ENCODE measurements at places on chromosomes 7 and 10.

DNA sequence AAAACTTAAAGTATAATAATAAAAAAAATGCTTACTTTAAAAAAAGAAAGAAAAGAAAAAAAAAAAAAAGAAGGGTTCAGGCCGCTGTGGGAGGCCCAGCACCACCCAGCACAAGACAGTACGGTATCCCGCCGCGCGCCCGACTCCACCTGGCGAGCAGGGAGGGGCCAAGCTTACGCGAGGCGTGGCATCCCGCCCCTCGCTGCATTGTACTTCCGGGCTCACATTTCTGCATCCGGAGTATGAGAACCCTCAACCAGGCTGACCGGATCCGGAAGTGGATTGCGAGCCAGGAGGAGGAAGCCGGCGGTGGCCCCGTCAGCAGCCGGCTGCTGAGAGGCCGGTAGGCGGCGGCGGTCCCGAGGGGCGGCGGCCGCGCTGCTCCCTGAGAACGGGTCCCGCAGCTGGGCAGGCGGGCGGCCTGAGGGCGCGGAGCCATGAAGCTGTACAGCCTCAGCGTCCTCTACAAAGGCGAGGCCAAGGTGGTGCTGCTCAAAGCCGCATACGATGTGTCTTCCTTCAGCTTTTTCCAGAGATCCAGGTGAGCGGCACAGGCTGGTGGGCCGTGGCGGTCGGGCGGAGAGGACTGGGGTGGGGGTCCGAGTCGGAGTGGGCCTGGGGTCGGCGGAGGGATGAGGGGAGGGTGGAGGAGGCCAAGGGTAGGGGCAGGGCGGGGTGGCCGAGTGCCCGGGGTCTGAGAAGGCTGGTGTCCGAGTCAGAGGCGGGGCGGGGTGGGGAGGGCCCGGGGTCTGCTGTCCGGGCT lies at the start of gene YKT6:
Gene YKT6, plus strand, starts transcription at position 280 of the 763 bp plus-strand sequence. Its CDS starts 158 bp downstream, at position 438.
- peak within 1 kb of the TSS; percentile 88 for H3K4me3 ChIP-seq
- peak; percentile 97 for DNase-seq
- peak within 1 kb of the TSS; percentile 73 for H3K27ac ChIP-seq
- no peaks in the 10 kb centered on the region for H3K27me3 ChIP-seq

DNA sequence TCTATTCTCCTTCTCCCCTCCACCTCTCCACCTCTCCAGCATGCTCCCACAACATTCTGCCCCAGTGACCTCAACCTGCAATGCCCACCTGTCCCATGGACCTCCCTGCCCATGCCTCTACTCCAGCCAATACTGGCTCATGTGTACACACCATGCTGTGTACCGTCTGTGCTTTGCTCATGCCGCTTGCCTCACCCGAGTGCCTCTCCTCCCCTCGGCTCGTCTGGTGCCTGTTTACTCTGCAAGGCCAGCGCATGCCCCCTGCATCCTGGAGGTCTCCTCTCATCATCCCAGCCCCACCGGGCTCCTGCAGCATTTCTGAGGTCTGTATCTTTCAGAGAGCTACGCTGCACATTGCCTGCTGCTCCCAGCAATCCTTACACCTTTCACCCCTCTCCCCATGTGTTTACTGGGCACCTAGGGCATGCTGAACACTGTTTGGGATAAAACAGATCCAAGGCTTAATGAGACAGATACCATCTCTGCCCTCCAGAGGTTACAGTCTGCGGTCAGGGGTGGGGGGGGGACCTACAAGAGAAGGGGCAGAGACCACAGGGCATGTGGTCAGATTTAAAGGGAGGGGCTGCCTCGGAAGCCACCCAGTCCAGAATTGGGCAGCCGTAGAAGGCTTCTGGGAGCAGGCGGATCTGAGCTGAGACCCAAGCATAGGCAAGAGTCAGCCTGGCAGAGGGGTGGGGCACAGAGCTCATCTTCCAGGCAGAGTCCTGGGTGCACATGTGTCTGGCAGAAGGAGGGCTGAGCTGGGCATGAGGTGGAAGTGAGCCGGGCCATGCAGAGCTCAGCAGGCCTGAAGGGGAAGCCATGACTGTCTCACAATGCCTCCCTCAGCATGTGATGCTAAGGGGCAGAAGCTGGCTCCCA lies 29.6 kb upstream of the PSAP start:
- H3K27me3 ChIP-seq: no peaks in the 10 kb centered on the region
- no peak for DNase-seq
- H3K4me1 ChIP-seq: no peaks in the 10 kb centered on the region
- H3K4me3 ChIP-seq: no peak overlapping the region

DNA sequence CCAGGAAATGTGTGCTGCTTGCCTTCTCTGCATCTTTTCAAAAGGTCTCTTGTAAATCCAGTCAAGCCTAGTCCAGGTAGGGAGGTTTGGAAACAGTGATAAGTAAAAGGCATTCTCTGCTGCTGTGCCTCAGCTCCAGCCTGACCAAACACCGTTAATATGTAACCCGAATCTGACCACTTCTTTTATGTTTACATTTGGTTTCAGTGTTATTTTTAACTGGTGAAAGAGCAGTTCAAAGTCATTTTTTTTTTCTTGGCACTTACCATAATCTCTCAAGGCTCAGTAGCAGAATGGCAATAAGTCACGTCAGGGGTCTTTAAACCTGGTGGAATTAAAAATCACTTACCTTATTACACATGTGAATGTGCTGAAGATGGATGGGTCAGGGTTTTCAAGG lies 216.8 kb downstream of the PTEN start:
- H3K4me1 ChIP-seq: peaks cover 6% of the 10 kb centered on the region
- no peaks in the 10 kb centered on the region for H3K36me3 ChIP-seq
- peak overlapping the region; percentile 24 for H3K27ac ChIP-seq
- no peaks in the 10 kb centered on the region for H3K27me3 ChIP-seq

GRCh38 chr7:148819697-148820360 lies 64.3 kb downstream of the EZH2 start:
- no peaks in the 10 kb centered on the region for H3K36me3 ChIP-seq
- H3K27ac ChIP-seq: no peak overlapping the region
- no peak overlapping the region for H3K4me3 ChIP-seq
- DNase-seq: no peak
- no peaks in the 10 kb centered on the region for H3K4me1 ChIP-seq

DNA sequence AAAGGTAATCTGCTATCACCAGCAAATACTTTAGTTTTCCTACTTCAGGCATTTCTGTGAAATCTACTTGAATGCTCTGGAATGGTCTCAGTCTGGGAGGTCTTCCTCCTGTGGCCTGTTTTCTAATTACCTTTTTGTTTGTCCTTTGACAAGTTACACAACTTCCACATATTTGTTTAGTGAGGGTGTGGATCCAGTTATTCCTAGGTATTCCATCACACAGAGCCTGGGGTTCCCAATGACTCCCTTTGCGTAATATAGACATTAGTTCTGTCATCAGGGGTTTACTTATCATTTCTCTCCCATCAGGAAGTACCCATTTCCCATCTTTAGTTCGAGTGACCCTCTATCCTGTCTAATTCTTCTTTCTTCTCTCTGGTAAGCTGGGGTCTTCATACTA lies 28.1 kb upstream of the ELOVL3 start:
- no peak for DNase-seq
- no peaks in the 10 kb centered on the region for H3K36me3 ChIP-seq
- no peak overlapping the region for H3K4me3 ChIP-seq
- H3K4me1 ChIP-seq: no peaks in the 10 kb centered on the region
- no peaks in the 10 kb centered on the region for H3K27me3 ChIP-seq
- no peak overlapping the region for H3K27ac ChIP-seq

GRCh38 chr10:102449321-102450123 lies 1.8 kb downstream of the C10orf95 start:
- no peaks in the 10 kb centered on the region for H3K27me3 ChIP-seq
- peaks cover 5% of the 10 kb centered on the region for H3K4me1 ChIP-seq
- peak; percentile 76 for DNase-seq

- no peaks in the 10 kb centered on the region for H3K36me3 ChIP-seq
- no peak for DNase-seq
- H3K4me3 ChIP-seq: no peak overlapping the region
- H3K27me3 ChIP-seq: no peaks in the 10 kb centered on the region
- no peaks in the 10 kb centered on the region for H3K4me1 ChIP-seq
Observed at GRCh38 chr10:11773761-11774441, 31.7 kb downstream of the ECHDC3 start.

GRCh38 chr7:134613623-134614347 lies 32.9 kb upstream of the BPGM start:
- no peaks in the 10 kb centered on the region for H3K27me3 ChIP-seq
- no peaks in the 10 kb centered on the region for H3K4me1 ChIP-seq
- no peak overlapping the region for H3K4me3 ChIP-seq

DNA sequence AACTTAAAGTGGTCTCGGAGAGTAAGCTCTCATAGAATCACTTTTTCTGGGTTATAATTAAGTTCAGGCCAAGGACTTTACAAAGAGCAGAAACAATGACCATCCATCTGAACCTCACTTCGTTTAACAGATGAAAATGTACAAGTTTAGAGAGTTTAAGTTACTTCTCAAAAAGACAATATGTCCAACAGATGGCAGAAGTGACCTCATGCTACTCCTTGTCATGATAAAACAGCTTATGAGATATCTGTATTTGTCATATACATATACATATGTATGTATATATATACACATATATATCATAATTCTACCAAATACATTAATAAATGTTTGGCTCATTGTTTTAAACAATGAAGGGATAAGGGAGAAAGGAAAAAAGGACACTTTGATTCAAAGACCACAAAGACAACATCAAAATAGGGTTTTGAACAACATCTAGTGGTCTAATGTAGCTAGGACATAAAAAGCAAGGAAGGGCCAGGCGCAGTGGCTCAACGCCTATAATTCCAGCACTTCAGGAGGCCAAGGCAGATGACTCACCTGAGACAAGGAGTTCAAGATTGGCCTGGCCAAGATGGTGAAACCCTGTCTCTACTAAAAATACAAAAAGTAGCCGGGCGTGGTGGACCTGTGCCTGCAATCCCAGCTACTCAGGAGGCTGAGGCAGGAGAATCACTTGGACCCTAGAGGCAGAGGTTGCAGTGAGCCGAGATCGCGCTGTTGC lies 17.8 kb downstream of the NAPEPLD start:
- H3K4me1 ChIP-seq: no peaks in the 10 kb centered on the region
- DNase-seq: no peak

DNA sequence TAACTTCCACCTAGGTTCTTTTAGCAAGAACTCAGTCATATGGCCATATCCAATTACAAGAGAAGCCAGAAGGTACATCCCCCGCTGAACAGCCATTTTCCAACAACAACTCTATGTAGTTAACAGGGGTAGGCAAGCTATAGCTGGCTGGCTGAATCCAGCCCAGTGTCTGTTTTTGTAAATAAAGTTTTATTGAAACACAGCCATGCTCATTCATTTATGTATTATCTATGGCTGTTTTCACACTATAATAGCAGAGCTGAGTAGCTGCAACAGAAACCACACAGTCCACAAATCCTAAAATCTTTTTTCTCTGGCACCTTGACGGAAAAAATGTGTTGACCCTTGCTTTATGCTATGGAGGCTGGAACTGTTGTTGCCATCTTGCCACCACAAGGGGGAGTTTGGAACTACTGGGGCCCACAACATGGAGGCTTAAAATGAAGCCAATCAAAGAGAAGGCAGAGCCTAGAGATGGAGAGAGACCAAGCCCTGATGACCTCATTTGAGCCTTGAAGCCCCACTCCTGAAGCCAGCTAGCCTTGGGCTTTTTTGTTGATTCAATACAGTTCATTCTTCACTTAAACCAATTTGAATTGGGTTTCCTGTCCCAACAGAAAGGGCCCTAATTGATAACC lies 33.3 kb upstream of the XPNPEP1 start:
- peak overlapping the region; percentile 1 for H3K27ac ChIP-seq
- no peak overlapping the region for H3K4me3 ChIP-seq
- no peaks in the 10 kb centered on the region for H3K27me3 ChIP-seq

DNA sequence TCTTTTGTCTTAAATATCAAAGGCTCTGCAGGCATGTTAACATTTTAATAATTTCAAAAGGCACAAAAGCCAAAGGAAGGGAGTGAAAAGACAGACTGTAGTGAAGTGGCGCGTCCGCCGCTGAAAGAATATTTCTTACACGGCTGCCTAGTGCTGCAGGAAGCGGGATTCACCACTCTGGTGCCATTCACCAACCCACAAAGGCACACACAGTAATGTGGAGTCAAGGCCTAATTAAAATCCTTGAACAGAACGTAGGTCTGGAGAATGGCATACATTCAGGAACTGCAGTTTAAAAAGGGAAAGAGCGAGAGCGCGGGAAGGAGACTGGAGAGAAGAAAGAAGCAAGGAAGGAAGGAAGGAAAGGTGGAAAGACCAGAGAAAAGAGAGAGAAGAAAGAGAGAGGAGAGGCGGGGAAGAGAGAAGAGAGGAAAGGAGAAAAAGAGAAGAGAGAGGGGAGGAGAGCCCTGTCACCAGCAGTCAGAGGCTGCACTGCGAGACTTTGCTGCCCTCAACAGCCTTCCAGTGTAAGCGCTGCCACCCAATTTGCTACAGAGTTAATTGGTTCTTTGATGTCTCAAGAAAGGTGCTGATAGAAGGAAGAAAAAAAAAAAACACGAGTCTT lies 554.0 kb downstream of the MDFIC start:
- H3K27me3 ChIP-seq: no peaks in the 10 kb centered on the region
- no peak overlapping the region for H3K27ac ChIP-seq
- DNase-seq: no peak
- H3K4me1 ChIP-seq: no peaks in the 10 kb centered on the region

DNA sequence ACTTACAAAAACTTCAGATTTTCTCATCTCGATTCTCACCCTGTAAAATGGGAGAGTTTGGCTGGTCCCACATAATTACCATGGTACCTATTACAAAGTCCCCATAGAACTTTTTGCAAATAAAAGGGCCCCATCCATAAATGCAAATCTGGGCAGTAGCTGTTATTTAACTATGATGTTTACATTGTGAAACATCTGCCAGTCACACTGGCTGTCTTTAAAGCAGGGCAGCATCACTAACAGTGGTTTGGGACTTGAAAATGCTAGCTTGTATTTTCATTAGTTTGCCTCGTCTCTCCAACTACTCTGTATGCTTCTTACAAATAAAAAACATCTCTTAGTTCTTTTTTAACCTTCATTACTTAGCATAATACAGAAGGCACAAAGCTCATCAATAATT lies 240.7 kb downstream of the FZD1 start:
- DNase-seq: no peak
- H3K36me3 ChIP-seq: no peaks in the 10 kb centered on the region
- H3K4me1 ChIP-seq: no peaks in the 10 kb centered on the region

DNA sequence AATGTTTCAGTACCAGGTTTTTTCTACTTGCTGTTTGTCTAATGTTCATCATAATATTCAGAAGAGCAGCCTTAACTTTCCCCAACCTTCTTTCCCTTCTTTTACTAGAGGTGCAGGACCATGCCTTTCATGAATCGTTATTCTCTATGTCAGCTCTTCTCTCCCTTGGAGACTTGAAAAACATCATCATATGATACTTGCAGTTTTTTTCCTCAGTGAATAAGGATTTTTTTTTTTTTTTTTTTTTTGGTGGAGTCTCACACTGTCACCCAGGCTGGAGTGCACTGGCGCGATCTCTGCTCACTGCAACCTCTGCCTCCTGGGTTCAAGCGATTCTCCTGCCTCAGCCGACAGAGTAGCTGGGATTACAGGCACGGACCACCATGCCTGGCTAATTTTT lies 30.1 kb downstream of the SMNDC1 start:
- DNase-seq: no peak
- peaks cover 10% of the 10 kb centered on the region for H3K4me1 ChIP-seq
- H3K36me3 ChIP-seq: no peaks in the 10 kb centered on the region
- H3K27ac ChIP-seq: peak overlapping the region; percentile 90
- no peak overlapping the region for H3K4me3 ChIP-seq

DNA sequence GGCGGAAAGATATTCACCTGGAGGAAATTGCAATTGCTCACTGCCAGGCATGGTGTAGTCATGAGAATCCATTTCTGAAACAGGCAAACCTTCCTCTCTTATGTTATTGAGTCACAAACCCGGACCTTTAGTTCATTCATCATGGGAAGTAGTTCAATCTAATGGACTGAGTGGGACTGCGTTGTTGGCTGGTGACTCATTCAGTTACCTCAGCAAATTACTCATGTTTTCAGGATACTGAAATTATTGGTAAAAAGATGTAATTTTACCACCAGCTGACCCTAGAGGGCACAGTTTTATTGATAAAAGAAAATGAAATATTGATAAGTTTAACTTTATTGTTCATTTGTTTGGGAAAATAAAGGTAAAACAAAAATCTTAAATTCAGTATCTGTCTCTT lies 1194.4 kb upstream of the SORCS1 start:
- no peaks in the 10 kb centered on the region for H3K27me3 ChIP-seq
- no peaks in the 10 kb centered on the region for H3K4me1 ChIP-seq
